ENCODE measurements at places on chromosomes 12 and 14.

GRCh38 chr14:100618318-100618693 is 31.1 kb upstream of the BEGAIN start:
- no peak for DNase-seq

GRCh38 chr12:113469224-113469948 is 2.3 kb downstream of the LHX5 start:
- DNase-seq: no peak

GRCh38 chr14:52380294-52380693 is 66.2 kb downstream of the PTGER2 start:
- peak; percentile 90 for DNase-seq

DNA sequence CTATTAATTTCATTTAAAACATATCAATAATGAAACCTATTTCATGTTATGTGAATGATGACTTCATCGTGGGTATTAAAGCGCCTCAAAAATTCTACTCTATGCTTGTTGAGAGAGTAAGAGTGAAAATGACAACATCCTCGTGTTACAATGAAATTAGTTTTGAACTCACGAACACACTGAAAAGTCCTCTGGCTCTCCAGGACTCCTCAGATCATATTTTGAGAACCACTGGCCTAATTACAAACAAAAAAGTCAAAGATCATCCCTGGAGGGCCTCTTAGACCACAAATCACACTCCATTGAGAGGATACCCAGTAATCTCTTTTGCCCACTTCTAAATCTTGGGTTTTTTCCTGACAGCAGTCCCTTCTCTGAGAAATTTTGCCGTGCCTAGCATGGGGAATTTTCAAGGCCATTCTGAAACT is 19.1 kb downstream of the DAAM1 start:
- no peak for DNase-seq

DNA sequence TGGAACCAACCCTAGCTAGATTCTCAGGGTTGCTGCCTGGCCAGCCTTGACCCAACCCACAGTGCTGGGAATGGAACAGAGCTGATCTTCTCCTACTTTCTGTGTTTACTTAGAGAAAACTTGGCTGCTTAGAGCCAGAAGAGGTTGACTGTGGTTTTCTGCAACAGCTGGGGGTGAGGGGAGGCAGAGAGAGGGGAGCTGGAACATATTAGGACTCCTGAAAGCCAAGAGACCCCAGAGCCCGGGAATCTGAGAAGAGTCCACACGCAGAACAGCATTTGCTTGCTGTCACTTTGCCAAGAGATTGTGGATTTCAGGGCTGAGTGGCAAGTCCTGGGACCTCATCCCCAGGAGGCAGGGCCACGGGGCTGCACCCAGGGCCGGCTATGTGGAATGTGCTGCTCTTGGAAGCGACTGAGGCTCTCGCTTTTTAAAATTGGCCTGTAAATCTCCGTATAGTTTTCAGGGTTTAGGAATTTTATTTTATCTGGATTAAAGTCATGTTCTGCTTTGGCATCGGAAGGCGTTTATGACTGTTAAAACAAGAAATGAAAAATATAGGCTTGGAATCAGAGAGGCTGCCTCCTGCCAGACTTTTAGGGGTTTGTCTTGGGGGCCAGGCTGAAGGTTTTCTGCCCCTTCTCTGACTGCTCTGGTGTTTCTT is 22.3 kb upstream of the MED13L start:
- no peak for DNase-seq

GRCh38 chr12:91786499-91787272 is 359.0 kb downstream of the BTG1 start:
- DNase-seq: no peak
